ENCODE measurements at places on chromosomes 5 and 9.

- DNase-seq, result peak; percentile 68
Observed at GRCh38 chr5:57216714-57217113, 42.9 kb downstream of the GPBP1 start.

DNA sequence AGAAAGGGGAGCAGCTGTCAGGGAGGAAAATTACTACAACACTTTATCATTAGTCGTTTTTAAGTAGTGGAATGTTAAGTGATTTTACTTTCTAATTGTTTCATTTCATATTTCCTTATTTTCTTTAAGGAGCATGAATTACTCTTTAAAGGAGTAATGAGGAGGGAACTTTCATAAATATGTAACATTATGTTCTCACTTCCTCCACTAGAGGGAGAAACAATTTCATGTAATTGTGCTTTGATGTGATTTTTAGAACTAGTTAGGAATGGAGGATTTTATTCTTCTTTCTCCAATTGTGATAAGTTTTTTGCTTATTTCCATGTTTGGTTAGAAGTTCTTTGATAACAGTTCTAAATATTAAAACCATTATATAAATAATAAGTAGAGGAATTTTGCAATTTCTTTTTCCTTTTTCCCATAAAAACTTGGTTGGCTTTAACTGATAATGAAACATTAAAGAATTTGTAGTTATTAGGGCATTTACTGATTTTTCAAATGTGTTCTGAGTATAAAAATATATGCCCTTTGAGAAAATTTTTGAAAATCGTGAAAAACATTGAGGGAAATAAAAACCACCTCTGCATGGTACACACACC, 25.6 kb downstream of the CEP78 start:
- peak; percentile 28 for DNase-seq

- peak; percentile 41 for DNase-seq
Observed at GRCh38 chr5:69024241-69024651, 69.6 kb upstream of the SLC30A5 start.

DNA sequence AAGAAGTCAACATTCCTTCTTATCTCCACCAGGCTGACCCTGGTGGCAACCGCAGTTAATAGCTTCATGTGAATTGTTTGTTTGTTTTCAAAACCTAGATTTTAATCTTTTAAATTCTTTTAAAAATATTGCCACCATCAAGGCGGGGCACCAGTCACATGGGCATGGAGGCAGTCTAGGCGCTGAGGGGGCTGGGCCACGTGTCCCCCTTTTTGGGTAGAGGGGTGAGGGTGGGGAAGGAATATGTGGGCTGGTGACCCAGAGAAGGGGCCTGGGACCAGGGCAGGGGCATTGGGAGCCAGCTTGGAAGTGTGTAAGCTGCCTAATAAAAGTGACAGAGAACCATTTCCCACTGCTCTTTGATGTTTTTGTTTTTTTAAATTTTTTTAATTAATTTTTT, 147.3 kb downstream of the GADD45G start:
- DNase-seq, result no peak

DNA sequence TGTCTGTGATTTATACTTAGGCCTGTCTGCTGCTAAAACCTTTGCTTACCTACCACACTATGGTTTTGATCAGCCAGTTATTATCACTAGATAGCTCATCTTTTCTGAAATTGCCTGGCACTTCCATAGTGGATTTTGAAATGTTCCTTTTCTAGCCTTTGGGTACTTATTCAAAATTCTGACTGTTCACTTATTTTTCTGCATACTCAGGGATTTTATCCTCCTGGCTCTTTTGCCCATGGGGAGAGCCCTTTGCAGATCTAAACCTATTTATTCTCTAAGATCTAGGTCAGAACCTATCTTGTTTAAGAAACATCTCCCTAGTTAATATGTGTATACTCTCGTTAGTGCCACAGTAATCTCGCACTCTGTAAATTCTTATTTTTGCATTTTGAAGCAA, 103.5 kb upstream of the C9orf72 start:
- DNase-seq, result no peak

DNA sequence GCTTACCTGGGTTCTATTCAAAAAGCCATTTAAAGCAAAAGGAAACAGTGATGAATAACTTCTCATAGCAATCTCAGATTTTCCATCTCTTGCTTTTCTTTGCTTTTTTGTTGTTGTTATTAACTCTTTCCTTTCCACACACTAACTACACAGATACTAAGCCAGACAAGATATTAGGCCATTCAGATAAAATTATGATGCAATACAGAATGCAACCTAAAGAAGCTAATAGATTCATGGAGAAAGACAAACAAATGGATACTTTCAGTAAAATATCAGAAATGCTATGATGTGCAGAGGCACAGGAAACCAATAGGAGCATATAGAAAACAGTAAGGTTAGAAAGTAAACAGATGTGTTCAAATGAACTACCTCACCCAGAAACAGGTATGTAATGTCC, 597.0 kb upstream of the ITGA1 start:
- DNase-seq, result no peak

- DNase-seq, result peak; percentile 60
Observed at GRCh38 chr9:35552837-35553236, 52.2 kb upstream of the TESK1 start.

DNA sequence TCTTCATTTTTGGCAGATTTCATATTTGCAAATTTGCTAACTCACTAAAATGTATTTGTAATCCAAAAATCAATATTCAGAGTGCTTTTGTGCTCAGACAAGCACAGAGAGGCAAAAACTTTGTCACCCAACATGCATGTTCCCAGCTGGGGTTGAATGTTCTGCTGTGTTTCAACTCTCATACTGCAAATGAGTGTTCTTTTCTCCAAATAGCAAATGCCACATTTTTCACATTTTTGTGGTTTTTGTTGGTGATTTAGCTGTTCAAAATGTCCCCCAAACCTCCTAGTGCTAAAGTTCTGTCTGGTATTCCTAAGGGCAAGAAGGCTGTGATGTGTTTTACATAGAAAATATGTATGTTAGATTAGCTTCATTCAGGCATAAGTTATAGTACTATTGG, 87.3 kb upstream of the PCSK5 start:
- peak; percentile 85 for DNase-seq

DNA sequence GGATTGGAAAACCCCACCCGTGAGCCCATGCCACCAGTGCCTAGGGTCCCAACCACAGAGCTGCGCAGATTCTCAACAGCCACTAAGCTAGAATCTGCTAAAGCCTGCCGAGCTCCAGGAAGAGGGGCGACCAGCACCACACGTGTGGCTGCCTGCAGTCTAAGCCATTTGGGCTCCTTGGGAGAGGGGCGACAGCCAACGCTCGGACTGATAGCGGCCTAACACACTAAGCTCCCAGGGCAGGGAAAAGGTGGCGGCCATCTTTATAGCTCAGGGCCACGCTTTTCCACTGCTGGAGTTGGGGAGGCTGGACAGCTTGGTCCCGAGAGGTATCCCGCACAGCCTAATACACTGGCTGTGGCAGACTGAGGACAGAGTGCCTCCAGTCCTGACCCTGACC, 631.8 kb downstream of the CETN3 start:
- DNase-seq, result no peak

- DNase-seq, result peak; percentile 46
Observed at GRCh38 chr5:132561601-132562000, 4.8 kb downstream of the RAD50 start.

GRCh38 chr9:36763778-36764177, 191.1 kb downstream of the MELK start:
- DNase-seq, result no peak

DNA sequence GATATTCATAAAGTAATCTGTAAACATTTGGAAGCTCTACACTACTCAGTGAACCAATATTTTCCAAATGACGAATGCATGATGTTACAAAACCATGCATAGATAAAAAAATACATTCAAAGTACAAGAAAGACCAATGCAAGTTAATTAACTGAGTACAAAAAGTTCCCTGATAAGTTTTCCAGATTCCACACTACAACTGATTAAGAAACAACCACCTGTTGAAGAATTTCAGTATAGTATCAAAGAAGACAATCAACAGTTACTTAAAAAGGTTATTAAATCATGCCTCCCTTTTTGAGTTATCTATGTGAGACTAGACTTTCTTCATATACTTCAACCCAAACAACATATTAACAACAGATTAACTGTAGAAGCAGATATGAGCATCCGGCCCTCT, 192.4 kb downstream of the ARL15 start:
- DNase-seq, result no peak

GRCh38 chr5:75156585-75156984, 80.1 kb downstream of the ANKRD31 start:
- no peak for DNase-seq

DNA sequence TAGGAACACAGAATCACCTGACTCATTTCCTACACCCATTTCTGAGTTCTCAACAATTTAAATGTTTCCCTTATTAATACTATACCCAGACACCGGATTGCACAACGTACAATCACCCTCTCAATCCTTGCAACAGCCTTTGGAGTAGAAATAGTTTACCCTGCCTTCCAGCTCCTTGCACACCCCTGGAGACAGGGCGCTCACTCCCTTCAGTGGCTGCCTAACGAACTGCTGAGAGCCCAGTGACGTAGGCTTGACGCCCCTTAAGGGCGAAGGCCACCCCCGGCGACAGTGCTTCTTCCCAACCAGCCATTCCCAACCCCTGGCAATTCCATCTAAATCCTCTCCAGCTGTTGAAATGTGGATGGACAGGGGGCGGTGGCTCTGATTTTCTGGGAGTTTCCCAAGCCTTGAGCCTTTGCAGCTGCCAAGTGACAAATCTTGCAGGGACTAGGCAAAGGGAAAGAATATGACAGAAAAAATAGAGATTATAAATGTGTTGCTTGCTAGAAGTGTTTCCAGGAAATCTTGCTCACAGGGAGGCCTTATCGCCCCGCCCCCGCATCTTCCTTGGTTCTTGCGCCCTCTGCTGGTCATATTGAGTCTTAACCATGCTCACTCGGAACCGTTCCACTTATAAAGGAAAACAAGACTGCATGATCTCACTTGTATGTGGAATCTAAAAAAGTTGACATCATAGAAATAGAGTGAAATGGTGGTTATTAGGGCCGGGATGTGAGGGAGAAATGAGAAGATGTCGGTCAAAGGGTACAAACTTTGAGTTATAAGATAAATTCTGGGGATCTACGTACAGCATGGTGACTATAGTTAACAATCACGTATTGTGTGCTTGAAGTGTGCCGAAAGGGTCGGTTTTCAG, 7.6 kb upstream of the BARX1 start:
- DNase-seq, result peak; percentile 76

- no peak for DNase-seq
Observed at GRCh38 chr5:132369007-132369473, 470 bp upstream of the SLC22A5 start.

- DNase-seq, result peak; percentile 51
Observed at GRCh38 chr5:90434116-90434714, 24.7 kb upstream of the CETN3 start.

DNA sequence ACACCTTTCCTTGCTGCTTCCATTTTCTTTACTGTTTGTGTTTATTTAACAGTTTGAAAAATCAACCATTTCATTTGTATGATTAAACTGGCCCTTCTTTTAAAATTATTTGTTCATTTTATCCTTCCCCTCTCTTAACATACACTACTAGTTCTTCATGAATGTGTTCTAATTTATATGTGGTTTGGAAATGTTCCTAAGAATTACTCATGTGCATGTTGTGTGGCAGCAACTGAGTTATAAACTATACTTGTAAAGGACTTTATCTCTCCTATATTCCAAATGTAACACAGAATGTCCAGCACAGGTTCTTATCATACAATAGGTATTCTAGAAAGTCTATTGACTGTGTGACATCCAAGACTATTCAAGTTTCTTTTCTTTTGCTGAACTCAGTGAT, 358.2 kb upstream of the MEF2C start:
- peak; percentile 81 for DNase-seq

GRCh38 chr5:58450811-58451629, 8.9 kb downstream of the PLK2 start:
- DNase-seq, result no peak

DNA sequence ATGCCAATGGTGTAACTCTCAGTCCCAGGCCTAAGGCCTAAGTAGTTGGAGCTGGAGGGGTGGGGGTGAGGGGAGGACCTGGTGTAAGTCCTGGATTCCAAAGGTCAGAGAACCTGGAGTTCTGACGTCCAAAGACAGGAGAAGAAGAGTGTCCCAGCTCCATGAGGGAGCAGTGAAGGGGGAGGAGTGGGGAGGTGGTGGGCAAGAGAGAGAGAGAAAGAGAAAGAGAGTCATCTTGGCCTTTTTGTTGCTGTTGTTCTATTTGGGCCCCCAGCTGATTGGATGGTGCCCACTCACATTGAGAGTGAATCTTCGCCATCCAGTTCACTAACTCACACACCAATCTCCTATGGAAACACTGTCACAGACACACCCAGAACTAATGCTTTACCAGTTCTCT, 198.9 kb downstream of the DAB2IP start:
- no peak for DNase-seq

- DNase-seq, result no peak
Observed at GRCh38 chr9:2674141-2674824, 43.0 kb upstream of the KCNV2 start.

DNA sequence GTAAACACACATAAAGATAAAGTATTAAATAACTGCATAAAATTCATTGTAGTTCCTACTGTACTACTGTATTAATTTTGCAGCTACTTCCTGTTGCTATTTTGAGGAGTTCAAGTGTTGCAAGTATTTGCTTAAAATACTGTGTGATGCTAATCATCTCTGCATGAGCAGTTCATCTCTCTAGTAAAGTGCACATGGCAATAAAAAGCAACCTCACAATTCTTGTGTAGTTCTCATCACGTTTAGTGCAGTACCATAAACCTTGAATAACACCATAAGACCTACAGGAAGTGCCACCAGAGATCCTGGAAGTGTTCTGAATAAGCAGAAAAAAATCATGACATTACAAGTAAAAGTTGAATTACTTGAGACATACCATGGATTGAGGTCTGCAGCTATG, 34.6 kb downstream of the CPLANE1 start:
- no peak for DNase-seq

- DNase-seq, result no peak
Observed at GRCh38 chr9:97310896-97311295, 3.4 kb downstream of the CCDC180 start.

- DNase-seq, result peak; percentile 26
Observed at GRCh38 chr5:180313677-180314505, 22.0 kb upstream of the MAPK9 start.

- no peak for DNase-seq
Observed at GRCh38 chr9:124511426-124511840, 4.2 kb upstream of the NR5A1 start.

GRCh38 chr9:95574866-95575553, 58.2 kb upstream of the PTCH1 start:
- DNase-seq, result no peak

DNA sequence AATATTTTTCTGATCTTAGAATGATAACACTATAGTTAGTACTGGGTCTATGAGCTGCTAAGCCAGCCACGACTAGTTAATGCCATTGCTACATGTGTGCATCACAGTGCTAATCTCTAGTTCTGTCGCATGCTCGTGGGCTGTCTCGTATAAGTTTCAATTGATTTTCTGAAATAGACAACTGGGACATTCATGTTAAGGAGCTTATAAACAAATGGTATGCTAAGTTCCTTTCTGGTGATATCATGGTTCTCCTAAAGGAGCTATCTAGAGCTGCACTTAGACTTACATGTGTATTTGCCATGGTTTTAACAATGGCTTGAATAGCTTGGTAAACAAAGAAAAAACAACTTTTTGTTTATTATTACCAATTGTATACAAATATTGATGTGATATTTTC, 46.2 kb downstream of the F2RL2 start:
- no peak for DNase-seq
